ENCODE measurements at places on chromosomes 12 and 14.

GRCh38 chr12:92701441-92701840 lies 1.3 kb upstream of the PLEKHG7 start:
- DNase-seq, result no peak

DNA sequence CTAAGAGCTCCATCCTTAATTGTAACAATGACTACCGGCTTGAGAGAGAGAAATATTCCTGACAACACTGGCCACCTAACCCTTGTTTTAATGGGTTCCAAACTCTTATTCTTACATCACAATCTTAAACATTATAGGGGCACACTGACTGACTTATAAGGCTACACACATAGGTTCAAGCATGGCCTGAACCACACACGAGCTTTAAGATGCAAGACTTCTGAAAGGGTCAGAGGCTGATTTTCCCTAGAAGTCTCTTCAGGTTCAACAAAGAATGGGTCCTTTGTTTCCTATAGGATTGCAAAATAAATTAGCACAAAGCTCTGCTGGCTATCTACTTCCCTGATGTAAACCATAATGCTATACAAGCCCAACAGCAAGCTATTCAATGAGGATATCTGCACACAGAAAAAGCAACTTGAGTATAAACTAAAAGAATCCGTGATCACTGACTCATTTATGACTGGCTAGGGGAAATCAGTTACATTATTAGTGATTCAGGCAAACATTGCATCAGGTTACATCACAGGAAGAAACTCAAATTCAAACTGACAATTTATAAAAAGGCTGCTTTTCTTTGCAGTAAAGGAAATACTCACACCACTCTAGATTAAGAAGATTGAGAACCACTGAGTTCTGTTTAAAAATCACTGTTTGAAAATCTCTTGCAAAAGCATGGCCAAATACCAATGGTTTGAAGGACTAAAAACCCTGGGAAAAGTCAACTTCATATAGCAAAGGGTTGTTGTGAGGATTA lies 8.5 kb downstream of the BTG1 start:
- DNase-seq, result peak; percentile 75

DNA sequence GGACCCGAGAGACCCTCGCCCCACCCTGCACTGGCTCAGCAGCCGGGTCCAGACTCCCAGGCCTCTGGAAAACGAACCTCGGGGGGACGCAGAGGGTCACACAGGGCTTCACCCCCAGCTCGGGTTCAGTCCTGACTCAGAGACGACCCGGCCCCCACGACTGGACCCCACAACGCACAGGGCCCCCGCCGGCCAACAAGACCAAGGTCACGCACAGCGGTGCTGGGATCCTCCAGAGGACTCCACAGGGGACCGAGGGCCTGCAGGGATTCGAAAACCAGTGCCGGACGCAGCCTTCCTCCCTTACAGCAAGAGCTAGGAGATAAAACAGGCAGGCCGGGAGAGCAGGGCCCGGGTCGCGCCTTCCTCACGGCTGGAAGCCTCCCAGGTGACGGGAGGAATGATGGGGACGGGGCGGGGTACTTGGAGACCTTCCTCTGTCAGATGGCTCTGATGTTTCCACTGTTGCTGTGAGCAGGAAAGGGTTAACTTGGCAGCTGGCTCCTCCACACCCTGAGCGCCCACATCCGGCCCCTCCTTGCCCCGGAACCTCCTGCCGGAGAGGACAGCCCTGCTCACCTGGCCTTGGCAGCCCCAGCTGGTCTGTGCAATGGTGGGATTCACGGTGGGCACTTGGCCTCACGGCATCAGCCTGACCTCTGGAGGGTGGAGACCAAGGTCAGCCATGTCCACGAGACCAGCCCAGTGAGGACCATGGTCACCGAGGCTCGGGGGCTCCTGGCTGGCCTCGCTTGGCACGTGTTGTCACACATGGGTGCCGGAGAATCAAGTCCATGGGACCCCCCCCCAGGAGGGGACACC lies 46.2 kb downstream of the GALNT9 start:
- no peak for DNase-seq

- DNase-seq, result no peak
These were observed 14.5 kb upstream of the ACTR6 start for GRCh38 chr12:100186071-100186470.

DNA sequence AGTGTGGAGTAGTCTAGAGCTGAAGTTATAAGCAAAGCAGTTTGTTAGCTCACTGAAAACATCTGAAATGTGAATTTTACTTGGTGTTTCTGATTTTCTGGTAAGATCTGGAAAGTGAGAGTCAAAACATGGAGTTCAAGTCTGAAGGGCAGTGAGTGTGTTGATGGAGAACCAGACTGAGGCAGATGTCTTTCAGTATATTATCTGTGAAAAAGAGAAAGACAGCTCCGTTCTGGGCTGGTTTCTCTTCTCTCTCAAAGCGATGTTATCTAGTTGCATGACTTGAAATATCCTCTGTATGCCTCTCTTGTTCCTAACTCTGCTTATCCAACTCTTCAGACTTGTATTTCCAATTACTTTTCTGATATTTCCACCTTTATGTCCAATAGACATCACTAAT lies 381.9 kb upstream of the RGS6 start:
- DNase-seq, result no peak

GRCh38 chr12:105562199-105562971 lies 231.9 kb downstream of the C12orf75 start:
- DNase-seq, result no peak

DNA sequence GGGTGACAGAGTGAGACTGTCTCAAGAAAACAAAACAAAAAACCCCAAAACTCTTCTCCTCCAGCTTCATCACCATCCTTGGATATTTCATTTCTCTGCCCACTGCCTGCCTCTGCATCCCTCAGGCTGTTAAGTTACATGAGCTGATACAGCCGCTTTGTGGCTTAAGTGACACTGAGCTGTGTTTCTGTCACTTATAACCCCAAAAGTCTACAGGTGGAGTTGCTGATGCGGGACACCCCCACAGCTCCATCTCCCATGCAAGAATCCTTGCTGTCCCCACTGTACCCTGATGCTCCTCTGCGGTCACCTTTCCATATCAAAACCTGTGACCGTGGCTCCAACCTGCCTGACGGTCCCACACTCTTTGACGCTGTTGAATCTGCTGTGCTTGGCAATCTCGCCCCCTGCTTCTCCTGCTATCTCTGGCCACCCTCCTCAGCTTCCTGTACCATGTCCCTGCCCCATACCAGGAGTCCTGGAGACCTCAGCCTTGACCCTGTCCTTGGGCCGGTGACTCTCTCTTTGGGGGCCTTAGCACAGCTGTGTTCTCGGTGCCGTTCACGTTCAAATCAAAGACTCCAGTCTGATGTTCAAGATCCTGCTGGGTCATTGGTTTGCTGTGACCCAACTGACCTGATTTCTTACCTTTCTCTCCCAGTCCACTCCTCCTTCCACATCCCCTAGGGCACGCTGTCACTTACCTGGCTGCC lies 20.3 kb downstream of the HVCN1 start:
- no peak for DNase-seq

GRCh38 chr12:32069071-32069470 lies 37.6 kb upstream of the BICD1 start:
- DNase-seq, result no peak

DNA sequence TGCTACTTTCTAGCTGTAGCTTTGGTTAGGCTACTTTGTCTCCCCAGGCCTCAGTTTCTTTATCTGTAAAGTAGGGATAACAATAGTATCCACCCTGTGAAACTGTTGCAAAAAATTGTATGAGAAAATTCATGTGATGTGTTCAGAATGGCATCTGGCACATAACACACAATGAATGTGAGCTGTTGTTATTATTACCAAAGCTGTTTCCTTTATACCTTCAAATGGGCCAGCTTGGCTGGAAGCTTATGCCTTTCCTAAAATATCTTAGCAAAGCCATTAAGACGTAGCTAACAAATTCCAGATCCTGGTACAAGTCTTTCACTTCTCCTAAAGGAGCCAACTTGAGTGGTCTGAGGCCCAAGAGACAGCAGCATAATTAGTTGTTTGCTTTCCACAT lies 25.2 kb upstream of the MANSC4 start:
- DNase-seq, result no peak

DNA sequence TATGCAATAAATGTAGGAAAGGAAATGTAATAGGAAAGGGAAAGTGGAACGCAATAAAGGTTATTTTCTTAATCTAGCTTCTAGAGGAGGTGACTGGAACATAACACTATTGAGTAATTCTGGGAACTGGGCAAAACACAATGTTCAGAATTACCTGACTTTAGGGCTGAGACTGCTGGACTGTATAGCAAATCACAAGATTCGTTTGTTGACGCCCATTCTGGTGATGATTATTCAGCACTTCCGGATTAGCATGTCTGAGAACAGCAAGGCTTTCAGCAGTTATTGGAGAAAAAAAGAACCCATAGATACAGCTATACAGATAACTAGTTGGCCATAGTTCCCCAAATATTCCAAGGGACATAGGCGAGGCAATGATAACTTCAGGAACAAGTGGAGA lies 2.3 kb upstream of the KLRD1 start:
- no peak for DNase-seq

GRCh38 chr12:124993626-124994436 lies at the start of gene BRI3BP:
BRI3BP (plus strand) TSS chr12:124993645; CDS start chr12:124993791, 146 bp downstream.
- peak; percentile 39 for DNase-seq

GRCh38 chr12:26114720-26115401 lies 10.0 kb downstream of the BHLHE41 start:
- DNase-seq, result no peak

DNA sequence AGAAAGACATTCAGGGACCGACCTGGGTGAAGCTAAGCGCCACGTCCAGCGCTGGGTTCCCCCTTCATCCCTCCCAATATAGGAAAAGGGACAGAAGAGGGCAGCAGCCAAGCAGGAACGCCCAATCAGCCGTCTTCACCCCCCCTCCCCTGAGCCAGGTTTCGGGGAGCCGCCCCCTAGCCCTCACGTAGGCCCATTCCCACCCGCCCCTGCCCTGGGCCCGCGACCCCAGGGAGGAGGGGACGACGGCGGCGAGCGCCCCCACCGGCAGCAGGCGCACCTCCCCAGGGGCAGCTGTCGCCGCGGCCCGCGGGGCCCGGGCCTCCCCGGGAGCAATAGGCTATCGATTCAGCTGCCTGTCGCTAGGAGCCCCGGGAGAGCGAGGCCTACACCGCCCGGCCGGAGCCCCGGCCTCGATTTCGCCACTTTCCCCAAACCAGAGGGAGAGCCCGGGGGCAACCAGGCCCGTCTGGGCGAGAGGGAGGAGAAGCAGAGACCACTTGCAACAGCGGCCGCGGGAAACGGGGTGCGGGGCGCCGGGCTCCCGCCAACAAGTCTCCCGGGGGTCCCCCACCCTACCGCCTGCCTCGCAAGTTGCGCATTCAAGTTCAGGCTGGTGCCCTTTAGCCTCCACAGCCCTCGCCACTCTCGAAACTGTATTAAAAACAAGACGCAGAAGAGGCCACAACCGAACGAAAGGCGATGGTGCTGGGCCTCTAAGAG lies 1.3 kb downstream of the DCAF5 start:
- DNase-seq, result peak; percentile 42

GRCh38 chr14:21874167-21874566 lies 200.5 kb upstream of the OR4E1 start:
- no peak for DNase-seq

- no peak for DNase-seq
These were observed 231.7 kb upstream of the PRKD1 start for GRCh38 chr14:30159374-30159773.

DNA sequence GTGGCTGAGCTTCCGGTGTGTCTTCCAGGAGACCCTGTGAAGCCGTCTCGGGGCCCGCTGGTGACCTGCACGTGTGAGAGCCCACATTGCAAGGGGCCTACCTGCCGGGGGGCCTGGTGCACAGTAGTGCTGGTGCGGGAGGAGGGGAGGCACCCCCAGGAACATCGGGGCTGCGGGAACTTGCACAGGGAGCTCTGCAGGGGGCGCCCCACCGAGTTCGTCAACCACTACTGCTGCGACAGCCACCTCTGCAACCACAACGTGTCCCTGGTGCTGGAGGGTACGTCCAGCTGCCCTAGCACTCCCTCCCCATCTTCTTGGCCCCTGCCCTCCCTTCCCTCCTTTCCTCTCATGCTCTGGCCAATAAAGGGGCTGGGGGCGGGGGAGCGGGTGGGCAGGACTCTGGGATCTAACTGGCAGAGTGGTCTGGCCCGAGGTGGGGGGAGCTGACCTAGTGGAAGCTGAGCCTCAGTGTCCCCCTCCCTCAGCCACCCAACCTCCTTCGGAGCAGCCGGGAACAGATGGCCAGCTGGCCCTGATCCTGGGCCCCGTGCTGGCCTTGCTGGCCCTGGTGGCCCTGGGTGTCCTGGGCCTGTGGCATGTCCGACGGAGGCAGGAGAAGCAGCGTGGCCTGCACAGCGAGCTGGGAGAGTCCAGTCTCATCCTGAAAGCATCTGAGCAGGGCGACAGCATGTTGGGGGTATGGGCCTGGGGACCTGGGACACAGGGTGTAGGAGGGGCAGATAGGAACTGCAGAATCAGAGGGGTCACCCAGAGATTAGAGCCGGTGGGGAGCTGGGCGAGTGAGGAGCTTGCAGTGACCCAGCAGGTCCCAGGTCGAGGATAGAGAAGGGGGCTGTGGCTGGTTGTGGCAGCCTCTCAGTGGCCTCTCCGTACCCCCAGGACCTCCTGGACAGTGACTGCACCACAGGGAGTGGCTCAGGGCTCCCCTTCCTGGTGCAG lies 6.0 kb downstream of the ACVRL1 start:
- DNase-seq, result no peak
